ENCODE measurements at places on chromosomes 4 and X.
A peak's percentile ranks its signal among the peaks of the same experiment; 100 is the strongest.

DNA sequence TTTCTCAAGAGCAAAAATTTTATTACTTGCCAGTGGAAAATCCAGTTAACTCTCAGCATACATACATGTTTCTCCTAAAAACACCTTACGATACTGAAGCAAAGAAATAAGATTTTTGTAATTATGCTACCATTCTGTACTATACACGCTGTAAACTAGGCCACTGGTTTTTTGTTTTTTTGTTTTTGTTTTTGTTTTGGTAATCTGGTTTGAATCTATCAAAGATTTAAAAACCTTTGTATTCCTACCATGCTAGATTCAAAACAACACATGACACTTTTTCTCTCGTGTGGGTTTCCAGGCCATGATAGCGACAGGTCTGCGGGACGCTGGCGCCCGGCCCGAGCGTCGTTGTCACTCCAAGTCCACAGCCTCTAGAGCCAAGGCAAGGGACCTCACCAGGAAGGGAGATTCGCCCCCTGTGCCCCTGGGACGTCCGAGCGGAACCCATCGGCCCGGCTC is 723 bp downstream of the TMEM192 start:
- DNase-seq: no peak

GRCh38 chr4:7822877-7823276 is 116.8 kb downstream of the AFAP1 start:
- no peak for DNase-seq

GRCh38 chr4:170025523-170026252 is 507 bp downstream of the MFAP3L start:
- DNase-seq: peak; percentile 6

DNA sequence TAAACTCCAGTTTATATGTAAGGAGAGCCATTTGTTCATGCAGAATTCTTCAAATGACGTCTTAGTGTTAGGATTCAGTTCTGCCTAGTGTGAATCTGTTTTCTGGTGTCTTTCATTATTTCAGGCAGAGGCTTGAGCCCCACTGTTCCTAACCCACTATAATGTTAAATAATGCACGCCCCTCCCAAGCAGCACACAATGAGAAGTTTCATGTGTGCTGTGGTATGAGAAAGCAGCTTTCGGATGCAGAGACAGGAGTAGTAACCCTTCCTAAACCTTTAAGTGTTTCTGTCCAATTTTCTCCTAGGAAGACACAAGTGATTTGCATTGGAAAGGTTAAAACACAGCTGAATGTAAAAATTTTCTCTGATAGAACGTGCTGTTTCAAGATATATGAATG is 54.5 kb downstream of the TRIM2 start:
- no peak for DNase-seq

DNA sequence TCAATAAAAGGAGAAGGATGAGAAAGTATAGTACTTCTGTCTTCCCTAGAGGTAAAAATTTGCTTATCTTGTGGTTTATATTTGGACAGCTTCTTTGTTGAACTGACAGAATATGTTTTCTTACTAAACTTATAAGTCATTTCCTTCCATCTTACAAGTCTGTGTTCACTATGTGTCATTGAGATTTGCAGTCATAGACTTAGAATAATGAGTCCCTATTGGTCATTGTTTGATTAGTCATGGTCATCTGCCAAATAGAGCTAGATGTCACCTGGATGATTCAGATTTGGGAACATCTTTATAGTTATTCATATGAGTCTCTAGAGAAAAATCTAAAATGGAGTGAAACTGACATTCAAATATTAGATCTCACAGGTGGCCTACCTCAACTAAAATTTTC is 51.5 kb downstream of the SPATA18 start:
- no peak for DNase-seq

DNA sequence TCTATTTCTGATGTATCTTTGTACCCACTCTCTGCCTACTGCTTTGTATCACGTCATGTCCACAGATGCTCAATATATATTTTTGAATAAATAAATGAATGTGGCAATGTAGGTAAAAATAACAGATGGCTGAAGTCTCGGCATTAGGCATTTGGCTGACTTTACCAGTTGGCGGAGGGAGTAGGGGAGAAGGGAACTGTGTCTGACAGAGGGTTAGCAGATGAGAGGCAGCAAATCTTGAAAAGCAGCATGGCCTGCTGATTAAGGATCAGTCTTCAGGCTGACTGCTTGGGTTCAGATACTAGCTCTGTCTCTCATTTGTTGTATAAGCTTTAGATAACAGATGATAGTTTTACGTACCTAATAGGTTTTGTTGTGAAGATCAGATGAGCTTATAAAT is 31.9 kb upstream of the RASGEF1B start:
- no peak for DNase-seq

DNA sequence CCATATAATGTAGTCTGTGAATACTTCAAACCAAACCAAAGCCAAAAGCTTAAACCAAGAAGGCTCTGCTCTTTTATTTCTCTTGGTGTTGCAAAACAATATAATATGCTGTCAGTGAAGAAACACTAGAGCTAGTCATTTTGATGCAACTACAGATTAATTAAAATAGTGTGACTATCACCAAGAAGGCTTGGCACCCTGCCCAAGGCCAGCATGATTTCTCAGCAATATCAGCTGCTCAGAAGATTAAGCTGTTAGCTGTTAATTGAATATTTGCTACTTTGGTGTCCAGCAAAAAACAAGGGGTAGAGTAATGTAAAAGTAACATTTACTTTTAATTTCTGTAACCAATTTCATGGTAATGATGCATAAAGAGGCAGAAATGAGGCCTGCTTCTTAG is 104.9 kb upstream of the PRPS2 start:
- no peak for DNase-seq

- no peak for DNase-seq
Measured at GRCh38 chr4:8063974-8064563, 94.5 kb downstream of the ABLIM2 start.

DNA sequence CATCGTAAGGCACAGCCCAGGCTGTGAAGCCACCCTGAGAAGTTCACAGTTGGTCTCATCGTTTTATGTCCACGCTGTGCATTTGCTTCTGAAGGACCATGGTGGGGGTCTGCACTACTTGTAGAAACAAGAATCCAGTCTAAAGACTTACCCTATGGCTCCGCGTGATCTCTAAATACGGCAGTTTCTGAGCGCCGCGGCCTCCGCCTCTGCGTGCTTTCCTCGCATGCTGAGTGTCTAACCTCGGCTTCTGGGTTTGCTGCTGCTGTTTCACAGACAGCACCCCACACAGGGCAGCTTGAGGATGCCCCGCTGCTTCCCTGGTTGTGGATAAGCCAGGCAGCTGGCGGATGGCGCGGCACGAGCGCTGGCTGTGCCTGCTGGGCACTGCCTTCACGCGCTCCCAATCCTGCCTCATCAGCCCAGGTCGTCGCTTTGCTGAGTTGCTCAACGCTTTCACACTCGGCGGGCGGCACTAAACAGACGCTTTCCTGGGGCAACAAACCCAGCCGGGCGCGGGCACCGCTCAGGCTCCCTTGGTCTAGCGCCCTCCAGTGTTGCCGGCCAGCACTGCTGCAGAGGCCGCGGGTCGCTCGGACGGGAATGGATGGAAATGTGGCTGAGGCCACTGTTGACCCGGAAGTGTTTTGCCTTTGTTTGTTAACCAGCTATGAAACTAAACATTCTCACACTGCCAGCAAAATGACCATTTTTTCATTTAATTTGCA is 39.2 kb downstream of the FGFRL1 start:
- no peak for DNase-seq
